Activated CD8-positive, alpha-beta memory T cell treated with anti-CD3 and anti-CD28 coated beads for 48 hours (primary cell): ENCODE measurements at places on chromosomes 4 and X.

- no peak for DNase-seq
These were observed 110.2 kb upstream of the PRDX4 start for GRCh38 chrX:23557070-23557469.

GRCh38 chrX:74534569-74535038 is 79.8 kb downstream of the RLIM start:
- no peak for DNase-seq

- no peak for DNase-seq
These were observed 67.7 kb upstream of the PJA1 start for GRCh38 chrX:69232945-69233344.

DNA sequence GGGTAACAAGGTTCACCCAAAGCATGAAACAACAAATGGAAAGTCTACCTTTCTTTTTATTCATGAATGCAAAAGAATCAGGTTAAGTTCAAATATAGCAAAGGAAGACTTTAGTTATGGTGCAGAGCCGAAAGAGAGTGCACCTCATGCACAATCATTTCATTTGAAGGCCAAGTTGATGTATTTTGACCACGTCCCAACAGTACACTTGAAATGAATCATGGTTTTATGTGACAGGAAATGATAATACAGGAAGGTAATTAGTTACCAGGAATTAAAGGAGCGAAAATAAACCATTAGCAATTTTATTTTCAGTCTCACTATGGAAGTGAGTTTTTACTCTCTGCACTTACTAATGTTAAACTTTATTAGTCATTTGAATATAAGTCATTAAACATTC is 281.2 kb upstream of the DIAPH2 start:
- DNase-seq = no peak

- DNase-seq = no peak
These were observed 37.1 kb upstream of the IRAK1 start for GRCh38 chrX:154056770-154057241.

GRCh38 chrX:126393284-126393683 is 159.3 kb downstream of the DCAF12L1 start:
- DNase-seq = no peak

DNA sequence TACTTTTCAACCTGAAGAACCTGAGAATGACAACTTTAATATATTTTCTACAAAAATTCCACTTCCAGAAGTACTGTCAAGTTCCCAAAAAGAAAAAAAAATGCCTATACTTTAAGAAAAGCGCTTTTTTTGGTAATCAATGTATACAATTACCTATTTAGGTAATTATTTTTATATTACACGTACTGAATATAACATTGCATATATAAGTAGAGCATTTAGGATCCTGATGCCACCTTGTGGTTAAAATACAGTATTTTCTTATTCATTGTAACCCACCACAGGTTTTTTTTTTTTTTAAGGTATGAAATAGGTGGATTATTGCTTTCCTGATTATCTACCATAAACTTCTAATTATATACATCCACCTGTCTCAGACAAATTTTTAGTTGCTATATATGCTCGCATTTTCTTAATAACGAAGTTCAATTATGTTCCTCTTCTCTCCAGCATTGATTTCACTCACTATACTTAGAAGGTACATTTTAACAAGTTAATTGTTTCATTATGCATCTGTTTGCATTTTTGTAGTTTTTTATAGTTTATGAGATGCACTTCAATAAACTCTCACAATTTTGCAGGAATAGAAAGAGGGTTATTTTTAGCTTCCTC is 5.2 kb downstream of the MAP9 start:
- DNase-seq = no peak

- DNase-seq = no peak
These were observed 170.5 kb upstream of the TBC1D9 start for GRCh38 chr4:140926672-140927071.

DNA sequence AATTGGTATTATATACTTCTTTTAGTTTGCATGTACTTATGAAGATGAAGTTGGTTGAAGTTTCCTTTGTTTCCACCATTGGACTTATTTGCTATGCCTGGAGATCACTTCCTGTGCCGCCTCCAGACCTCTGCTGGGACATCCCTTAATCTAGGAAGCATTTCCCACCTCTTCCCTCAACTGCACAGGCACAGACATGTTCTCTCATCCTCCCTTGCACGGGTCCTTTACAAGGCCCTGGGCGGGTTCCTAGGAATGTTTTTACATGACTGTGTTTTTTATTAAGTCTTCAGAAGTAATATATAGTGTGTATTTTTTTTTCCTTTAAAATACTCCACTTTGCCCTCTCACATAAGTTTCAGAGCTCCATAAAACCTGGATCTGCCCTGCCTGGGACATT is 51.0 kb downstream of the TMEM131L start:
- DNase-seq = no peak

DNA sequence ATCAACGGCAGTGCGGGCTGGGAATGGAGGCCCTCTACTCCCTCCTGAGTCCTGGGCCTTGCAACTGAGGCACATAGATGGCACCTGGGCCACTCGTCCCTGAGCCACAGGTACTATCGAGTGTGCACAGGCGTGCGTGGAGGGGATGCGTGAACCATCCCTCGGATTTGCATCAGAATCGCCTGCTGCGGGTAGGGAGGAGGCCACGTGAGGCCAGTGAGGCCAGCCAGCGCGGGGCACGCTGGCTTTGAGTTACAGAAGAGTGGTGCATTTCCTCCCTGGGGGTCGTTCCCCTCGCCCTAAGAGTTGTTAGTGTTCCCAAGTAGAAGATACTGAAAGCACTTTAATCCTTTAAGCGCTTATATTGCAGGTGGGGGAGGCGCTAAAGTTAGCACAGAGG is 10.6 kb downstream of the ZFP92 start:
- no peak for DNase-seq

- DNase-seq = no peak
These were observed 24.1 kb upstream of the PI4K2B start for GRCh38 chr4:25209702-25210101.

- no peak for DNase-seq
These were observed 107.6 kb downstream of the DCTD start for GRCh38 chr4:182809417-182810102.

- DNase-seq = no peak
These were observed 22.9 kb upstream of the FRMPD4 start for GRCh38 chrX:12115377-12115776.

DNA sequence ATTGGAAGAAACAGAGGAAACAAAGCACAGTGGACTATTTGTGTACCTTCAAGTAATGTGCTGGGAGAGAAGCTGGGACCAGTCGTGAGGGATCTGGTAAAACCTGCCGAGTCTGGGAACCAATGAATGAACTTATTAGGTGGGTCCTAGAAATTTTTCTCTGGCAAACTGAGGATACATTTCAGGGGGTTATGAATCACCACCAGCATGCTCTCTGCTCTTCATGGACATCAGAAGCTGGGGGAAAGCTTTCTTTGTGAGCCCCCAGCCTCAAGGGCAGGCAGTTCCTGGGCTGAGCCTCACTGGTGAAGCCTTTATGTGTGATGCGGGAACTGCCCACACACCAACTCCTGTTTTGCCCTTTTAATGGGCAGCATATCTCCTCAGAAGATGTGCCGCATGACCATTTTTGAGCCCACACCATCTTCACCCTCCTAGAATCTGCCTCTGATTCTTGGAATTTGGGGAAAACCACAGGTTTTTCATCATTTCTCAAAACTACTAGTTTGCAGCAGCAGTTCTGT is 95.4 kb upstream of the ENPP6 start:
- no peak for DNase-seq

GRCh38 chr4:89570931-89571330 is 263.3 kb upstream of the GPRIN3 start:
- no peak for DNase-seq

- DNase-seq = no peak
These were observed 19.5 kb downstream of the RELL1 start for GRCh38 chr4:37666625-37667071.

GRCh38 chr4:76513482-76513881 is 78.5 kb downstream of the SHROOM3 start:
- no peak for DNase-seq

DNA sequence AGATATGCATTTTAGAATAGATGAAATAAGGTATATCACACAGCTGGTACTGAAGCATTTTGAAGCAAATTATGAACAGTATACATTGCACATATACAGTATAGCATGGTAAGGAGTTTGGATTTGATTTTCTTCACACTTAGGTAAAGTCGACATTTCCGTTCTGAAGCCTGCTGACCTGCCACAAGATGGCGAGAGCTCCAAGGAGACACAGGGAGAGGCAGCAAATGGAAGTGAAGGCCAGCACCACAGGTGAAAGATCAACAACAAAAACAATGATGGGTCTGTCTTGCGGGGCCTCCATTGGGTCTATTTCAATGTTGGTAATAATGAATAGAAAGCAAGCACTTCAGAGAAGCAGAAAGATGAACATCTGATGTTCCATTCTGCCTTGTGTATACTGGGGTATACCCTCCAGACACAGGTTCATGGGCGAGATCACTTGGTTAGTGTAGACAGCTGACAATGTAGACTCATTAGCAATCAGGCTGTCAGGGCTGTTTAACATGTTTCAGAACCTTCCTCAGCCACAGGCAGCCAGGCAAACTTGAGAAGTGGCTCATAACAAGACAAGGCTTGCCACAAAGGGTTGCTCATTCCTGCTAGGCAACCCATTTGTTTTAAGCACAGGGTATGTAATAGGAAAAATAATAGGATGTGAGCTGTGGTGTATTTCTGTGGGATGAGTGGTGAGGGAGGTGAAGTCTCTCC is 21.4 kb upstream of the NOX1 start:
- no peak for DNase-seq

GRCh38 chr4:124053872-124054538 is 657.4 kb downstream of the SPRY1 start:
- DNase-seq = no peak

GRCh38 chr4:183314336-183314735 is 5.7 kb downstream of the CLDN22 start:
- no peak for DNase-seq

DNA sequence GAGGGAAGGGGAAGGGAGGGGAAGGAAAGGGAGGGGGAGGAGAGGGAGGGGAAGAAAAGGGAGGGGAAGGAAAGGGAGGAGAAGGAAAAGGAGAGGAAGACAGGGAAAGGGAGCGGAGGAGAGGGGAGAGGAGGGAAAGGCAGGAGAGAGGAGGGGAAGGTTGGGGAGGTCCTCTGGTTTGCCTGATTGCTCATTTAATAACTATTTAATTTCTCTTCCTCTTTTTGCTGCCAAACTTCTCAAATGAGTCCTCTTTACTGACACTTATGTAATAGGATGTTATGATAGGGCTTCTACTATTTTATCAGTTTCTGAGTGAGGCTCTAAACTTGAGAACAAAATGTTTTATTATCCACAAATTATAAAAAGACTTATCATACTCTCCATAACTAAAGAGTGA is 35.4 kb upstream of the PPA2 start:
- no peak for DNase-seq

GRCh38 chr4:24240655-24241054 is 343.7 kb downstream of the DHX15 start:
- no peak for DNase-seq

DNA sequence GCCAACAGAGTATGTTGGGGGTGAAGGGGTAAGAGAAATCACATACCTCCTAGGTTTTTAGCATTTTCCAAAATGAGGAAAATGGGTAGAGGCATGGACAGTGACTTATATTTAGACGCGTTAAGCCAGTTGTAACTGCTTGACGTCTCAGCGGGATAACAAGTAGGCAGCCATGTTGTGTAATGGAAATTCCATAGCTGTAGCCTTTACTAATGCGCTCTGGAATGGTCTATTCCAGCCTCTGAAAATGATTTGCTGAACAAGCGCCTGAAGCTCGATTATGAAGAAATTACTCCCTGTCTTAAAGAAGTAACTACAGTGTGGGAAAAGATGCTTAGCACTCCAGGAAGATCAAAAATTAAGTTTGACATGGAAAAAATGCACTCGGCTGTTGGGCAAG is 135.5 kb downstream of the PTTG2 start:
- no peak for DNase-seq

DNA sequence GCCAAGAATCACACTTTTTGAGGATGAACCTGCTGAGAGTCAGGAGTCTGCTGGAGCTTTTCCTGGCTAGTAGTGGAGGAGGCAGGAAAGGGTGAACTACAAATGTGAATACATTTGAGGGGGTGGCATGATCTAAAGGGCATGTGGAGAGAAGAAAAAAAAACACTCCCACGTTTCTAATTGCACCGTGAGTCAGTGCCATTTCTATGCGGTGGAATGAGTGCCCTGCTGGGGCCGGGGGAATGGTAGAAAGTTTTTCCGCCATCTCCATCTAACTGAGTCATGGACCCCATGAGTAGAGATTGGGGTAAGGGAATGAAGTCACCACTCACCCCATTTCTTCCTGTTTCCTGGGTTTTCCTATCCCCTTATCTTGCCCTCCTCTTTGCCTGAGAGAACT is 19.8 kb downstream of the BEX3 start:
- DNase-seq = no peak

DNA sequence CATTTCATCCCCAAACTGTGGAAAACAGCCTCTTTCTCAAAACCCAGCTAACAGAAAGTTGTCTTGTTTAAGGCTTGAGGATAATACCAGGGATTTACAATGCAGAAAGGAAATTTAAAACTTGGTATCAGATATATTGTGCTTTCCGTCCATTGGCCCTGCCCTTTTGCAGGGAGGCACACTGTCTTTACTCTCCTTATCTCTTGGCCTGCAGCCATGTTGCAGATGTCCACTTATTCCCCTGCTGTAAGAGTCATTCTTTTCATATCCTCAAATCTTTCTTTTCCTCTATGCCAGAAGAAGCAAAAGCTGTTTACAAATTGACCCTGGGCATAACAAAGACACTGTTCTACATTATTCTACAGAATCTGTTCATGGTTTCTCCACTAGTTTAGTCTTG is 75.6 kb upstream of the DYNLT3 start:
- DNase-seq = no peak

- DNase-seq = no peak
These were observed 718.7 kb upstream of the TENM3 start for GRCh38 chr4:181524499-181524898.

- DNase-seq = no peak
These were observed 317.0 kb downstream of the ADGRL3 start for GRCh38 chr4:61517144-61517543.

DNA sequence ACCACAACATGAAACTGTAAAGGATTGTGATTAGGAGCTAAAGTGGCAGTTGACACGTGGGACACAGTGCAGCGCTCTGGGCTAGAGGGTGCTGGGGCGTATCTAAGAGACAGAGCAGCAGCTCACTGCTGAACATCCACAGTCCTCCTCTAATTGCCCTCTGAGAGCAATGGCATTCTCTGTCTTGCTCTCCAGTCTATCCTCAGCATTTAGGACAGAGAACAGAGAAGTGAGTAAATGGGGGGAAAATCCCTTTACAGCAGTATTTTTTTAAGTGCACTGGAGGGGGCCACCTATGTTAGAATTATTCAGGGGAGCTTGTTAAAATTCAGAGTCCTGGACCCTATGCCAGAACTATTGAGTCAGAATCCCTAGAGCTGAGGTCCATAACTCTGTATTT is 4.2 kb upstream of the TMEM154 start:
- DNase-seq = no peak

GRCh38 chr4:39526765-39527295 is 409 bp downstream of the UGDH start:
- DNase-seq = no peak

GRCh38 chr4:122481766-122482405 is 25.4 kb upstream of the IL2 start:
- no peak for DNase-seq
